Thoracic aorta (tissue), 2 donors: ENCODE measurements at places on chromosomes 12 and 14.
A peak's percentile ranks its signal among the peaks of the same experiment; 100 is the strongest.

DNA sequence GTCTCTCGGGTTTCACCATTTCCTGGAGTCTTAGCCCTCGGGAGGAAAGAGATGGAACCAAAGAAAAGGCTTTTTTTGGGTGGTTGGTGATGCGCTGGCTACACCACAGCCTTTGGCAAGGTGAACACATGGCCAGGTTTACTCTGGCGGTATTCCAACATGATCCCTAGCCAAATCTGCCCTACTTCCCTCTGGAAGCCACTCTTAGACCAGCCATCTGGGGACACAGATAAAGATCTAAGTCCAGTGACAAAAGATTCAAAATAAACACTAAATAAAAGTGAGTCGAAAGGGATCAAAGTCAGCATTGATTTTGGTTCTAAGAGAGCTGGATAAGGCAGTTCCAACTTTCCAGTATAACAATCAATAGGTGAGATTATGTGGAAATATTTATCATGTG, 694.5 kb downstream of the VRK1 start:
- no peak overlapping the region for H3K27ac ChIP-seq
- H3K27me3 ChIP-seq, result no peaks in the 10 kb centered on the region
- no peaks in the 10 kb centered on the region for H3K4me1 ChIP-seq
- no peak overlapping the region for H3K4me3 ChIP-seq
- H3K36me3 ChIP-seq, result no peaks in the 10 kb centered on the region
- DNase-seq, result no peak

- no peak for DNase-seq
- H3K27ac ChIP-seq, result no peak overlapping the region
- H3K27me3 ChIP-seq, result no peaks in the 10 kb centered on the region
- H3K36me3 ChIP-seq, result no peaks in the 10 kb centered on the region
- no peaks in the 10 kb centered on the region for H3K4me1 ChIP-seq
Measured at GRCh38 chr14:85060121-85060520, 469.8 kb upstream of the FLRT2 start.

DNA sequence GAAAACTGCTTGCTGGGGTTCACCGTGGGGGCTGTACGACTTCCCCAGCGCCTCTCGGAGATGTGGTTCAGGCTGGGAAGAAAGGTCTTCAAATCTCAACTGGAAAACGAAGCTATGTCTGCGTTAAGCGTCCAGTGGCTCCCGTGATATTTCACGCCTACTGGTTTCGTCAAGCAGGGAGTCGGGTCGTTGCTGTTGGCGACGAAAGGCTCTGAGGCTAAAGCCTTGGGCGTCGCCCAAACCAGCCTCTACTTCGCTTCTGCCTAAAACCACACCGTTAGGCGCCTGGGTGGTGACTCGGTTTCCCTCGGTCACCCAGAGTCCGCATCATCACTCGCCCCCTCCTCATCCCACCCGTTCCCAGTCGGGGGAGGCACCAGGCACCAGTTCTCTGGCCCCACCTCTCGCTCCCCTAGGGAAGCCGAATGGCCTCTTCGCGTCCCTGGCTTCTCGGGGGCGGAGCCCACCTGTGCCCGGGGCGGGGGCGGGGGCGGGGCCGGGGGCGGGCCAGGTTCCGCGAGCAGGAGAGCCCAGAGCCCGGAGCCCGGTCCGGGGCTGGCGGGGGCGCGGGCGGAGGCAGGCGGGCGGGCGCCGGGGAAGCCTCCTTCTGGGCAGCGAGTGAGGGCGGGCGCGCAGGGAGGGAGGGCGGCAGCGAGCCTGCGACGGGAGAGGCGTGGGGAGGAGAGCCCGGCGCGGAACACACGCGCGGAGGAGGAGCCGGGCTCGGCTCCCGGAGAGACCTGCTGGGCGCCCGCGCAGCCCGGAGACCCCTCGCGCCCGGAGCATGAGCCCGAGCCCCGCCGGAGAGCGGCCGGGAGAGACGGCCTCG, at the start of gene B4GALNT3:
Gene B4GALNT3, plus strand, starts transcription at position 510 of the 829 bp plus-strand sequence. CDS start 438 bp downstream, outside the sequence.
- H3K27ac ChIP-seq, result peak within 1 kb of the TSS; percentile 86
- DNase-seq, result peak; percentile 13
- H3K36me3 ChIP-seq, result no peaks in the 10 kb centered on the region
- H3K4me3 ChIP-seq, result peak within 1 kb of the TSS; percentile 74
- peaks cover 43% of the 10 kb centered on the region for H3K4me1 ChIP-seq

DNA sequence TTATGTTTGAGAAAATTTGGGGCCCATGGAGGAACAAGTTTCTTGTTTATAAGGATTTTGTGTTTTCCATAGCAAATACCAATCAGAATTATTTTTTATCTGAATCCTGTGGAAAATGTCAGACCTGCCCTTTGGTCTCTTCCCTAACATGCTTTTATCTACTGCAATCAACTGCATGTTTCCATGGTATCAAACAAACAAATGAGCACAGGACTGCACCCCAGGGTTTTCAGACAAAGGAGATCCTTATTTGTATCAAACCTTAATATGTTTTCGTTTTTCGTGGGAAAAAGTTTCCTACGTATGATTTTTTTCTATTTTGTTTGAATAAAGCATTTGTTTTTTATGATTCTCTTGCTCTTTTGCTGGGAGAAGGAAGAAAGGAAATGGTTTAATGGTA, 91.1 kb downstream of the GPR135 start:
- no peak overlapping the region for H3K4me3 ChIP-seq
- peaks cover 13% of the 10 kb centered on the region for H3K4me1 ChIP-seq
- H3K27me3 ChIP-seq, result no peaks in the 10 kb centered on the region
- no peak overlapping the region for H3K27ac ChIP-seq
- DNase-seq, result no peak
- no peaks in the 10 kb centered on the region for H3K36me3 ChIP-seq

- no peak overlapping the region for H3K27ac ChIP-seq
- no peaks in the 10 kb centered on the region for H3K4me1 ChIP-seq
- no peaks in the 10 kb centered on the region for H3K27me3 ChIP-seq
Measured at GRCh38 chr14:102822311-102822863, 45.1 kb downstream of the TRAF3 start.

GRCh38 chr14:94305620-94306019, 12.6 kb upstream of the SERPINA10 start:
- no peak overlapping the region for H3K4me3 ChIP-seq
- no peak overlapping the region for H3K27ac ChIP-seq
- H3K4me1 ChIP-seq, result no peaks in the 10 kb centered on the region
- H3K27me3 ChIP-seq, result no peaks in the 10 kb centered on the region
- no peaks in the 10 kb centered on the region for H3K36me3 ChIP-seq

GRCh38 chr12:7748852-7749251, 1.7 kb upstream of the CLEC4C start:
- DNase-seq, result no peak
- no peak overlapping the region for H3K4me3 ChIP-seq
- H3K4me1 ChIP-seq, result no peaks in the 10 kb centered on the region
- no peaks in the 10 kb centered on the region for H3K27me3 ChIP-seq
- H3K27ac ChIP-seq, result no peak overlapping the region
- no peaks in the 10 kb centered on the region for H3K36me3 ChIP-seq

- no peaks in the 10 kb centered on the region for H3K36me3 ChIP-seq
- no peak overlapping the region for H3K27ac ChIP-seq
- peak overlapping the region; percentile 31 for H3K4me3 ChIP-seq
- no peak for DNase-seq
Measured at GRCh38 chr12:30806989-30807694, 52.4 kb upstream of the CAPRIN2 start.

GRCh38 chr12:114864837-114865551, 181.0 kb upstream of the TBX3 start:
- H3K4me3 ChIP-seq, result no peak overlapping the region
- H3K36me3 ChIP-seq, result no peaks in the 10 kb centered on the region
- no peaks in the 10 kb centered on the region for H3K27me3 ChIP-seq
- no peaks in the 10 kb centered on the region for H3K4me1 ChIP-seq

DNA sequence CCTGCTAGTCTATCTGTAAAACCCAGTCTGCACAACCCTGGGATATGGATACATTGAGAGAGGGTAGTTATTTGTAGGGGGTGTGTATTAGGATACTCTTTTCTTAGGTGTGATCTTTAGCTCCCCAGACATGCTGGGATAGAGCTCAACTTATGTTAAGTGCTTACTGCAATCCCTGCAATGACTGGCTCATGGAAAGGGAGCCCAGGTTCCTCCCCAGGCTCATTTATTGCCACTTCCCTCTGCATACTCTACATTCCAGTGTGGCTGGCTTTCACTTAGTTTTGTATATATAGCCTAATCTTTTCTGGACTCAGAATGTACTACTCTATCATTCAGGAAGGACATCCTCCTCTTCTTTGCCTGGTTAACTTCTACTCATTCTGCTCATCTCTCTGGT, 172.0 kb downstream of the SYT10 start:
- no peak overlapping the region for H3K4me3 ChIP-seq
- no peaks in the 10 kb centered on the region for H3K4me1 ChIP-seq
- no peak for DNase-seq
- H3K27ac ChIP-seq, result no peak overlapping the region

DNA sequence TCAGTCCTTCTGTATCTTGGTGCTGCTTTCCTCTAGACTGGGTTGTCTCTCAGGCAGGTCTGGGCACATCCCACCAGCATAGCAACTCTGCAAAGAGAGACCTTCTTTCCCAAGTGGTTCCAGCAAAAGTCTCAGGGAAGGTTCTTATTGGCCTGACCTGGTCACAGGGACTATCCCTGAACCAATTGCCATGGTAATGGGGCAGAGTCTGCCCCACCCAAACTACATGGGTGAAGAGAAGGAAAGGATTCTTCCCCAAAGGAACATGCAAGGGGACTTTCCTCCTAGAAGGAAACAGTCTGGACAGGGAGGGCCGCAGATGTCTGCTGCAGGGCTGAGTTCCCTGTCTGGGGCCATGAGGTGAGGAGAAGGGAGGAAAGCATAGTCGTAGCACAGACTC, 122.2 kb upstream of the NCOR2 start:
- DNase-seq, result no peak
- no peak overlapping the region for H3K27ac ChIP-seq
- H3K4me3 ChIP-seq, result no peak overlapping the region
- H3K27me3 ChIP-seq, result no peaks in the 10 kb centered on the region
- peaks cover 17% of the 10 kb centered on the region for H3K4me1 ChIP-seq

DNA sequence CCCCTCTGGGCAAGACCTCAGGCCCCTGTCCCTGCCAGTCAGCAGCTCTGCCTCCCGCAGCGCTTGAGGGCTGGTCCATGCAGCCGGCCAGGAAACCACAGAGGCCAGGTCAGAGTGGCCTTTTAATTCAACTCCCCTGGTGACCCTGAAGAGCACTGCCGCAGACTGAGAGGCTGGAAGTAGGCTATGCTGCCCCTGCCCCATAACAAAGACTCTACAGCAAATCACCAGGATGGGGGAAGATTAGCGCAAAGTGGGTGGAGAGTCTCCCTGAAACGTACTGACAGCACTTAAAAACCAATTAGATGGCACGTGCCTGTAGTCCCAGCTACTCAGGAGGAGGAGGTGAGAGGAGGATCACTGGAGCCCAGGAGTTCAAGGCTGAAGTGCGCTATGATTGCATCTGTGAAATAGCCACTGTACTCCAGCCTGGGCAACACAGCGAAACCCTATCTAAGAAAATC, 70.5 kb downstream of the ITPK1 start:
- no peaks in the 10 kb centered on the region for H3K36me3 ChIP-seq
- H3K27me3 ChIP-seq, result no peaks in the 10 kb centered on the region
- H3K27ac ChIP-seq, result no peak overlapping the region
- no peak for DNase-seq
- H3K4me1 ChIP-seq, result peaks cover 68% of the 10 kb centered on the region

DNA sequence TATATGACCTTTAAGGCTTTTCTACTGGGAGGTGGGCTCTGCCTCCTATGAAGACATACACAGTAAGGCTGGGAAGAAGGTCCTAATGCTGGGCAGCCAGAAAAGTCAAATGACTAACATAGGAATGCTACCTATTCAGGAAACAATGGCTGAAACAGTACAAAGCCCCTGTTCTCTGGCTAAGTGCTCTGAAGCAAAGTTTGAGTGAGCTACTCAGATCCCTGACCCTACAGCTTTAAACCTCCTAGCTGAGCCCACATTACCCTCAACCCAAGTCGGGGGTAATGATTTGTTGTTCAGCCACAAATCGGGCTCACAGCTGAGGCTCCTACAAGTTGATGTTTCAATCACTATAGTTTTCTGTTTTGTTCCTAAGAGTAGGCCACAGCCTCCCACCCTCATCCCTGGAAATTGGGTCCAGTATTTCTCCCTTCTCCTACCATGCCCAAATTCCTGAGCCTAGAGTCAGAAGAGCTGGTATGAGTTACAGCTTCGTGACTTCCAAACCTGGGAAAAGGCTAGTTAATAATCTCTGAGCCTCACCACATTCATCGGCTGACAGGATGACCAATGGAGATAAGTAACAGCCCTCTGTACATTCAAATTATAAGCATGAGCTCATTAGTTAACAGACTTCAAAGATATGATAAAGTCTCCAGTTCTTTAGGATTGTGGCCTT, 46.5 kb downstream of the BTBD7 start:
- no peak overlapping the region for H3K27ac ChIP-seq
- no peaks in the 10 kb centered on the region for H3K36me3 ChIP-seq
- H3K4me1 ChIP-seq, result peaks cover 8% of the 10 kb centered on the region

GRCh38 chr14:39228509-39229221, 5.0 kb upstream of the MIA2 start:
- H3K4me1 ChIP-seq, result no peaks in the 10 kb centered on the region
- no peaks in the 10 kb centered on the region for H3K36me3 ChIP-seq
- H3K27ac ChIP-seq, result no peak overlapping the region
- DNase-seq, result no peak
- H3K27me3 ChIP-seq, result no peaks in the 10 kb centered on the region
